ENCODE measurements at places on chromosomes 2 and 18.

GRCh38 chr2:79993144-79993543 lies 311.4 kb downstream of the LRRTM1 start:
- DNase-seq = no peak

DNA sequence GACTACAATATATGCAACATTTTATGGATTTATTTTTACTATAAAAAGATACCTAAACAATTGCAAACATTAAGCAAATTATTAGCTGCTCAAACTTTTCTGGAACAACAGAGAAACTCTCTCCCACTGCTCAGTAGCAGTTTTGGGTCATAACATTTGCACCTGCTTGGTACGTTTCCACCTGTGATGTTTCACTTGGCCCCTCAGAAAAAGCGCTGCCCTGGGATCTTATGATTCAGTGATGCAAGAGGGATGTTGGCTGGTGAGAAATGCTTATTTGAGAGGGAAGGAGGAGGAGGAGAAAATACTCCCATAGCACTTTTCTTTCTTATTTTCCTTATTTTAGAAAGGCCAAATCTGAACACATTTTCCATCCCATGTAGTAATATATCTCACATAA lies 9.2 kb downstream of the IRS1 start:
- DNase-seq = no peak

- no peak for DNase-seq
Measured at GRCh38 chr2:63899639-63900038, 57.9 kb downstream of the UGP2 start.

DNA sequence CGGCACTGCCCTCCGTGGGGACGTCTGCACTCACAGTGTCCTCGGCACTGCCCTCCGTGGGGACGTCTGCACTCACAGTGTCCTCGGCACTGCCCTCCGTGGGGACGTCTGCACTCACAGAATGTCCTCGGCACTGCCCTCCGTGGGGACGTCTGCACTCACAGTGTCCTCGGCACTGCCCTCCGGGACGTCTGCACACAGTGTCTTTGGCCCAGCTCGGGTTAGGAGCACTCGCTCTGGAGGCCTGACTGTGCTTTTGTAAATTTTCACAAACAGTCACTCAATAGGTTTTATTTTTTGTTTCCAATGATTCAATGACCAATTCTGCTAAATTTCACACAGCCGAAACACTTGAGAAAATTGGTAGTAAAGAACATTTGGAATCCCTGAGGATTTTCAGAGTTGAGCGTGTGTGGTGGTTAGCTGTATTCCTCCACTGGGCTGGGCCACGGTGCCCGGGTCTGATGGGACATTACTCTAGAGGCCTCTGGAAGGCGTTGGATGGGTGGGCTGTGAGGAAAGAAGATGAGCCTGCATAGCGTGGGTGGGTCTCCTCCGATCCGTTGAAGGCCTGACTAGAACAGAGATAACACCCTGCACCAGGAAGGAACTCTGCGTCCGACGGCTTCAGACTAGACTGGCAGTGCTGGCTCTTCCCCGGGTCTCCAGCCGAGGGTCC lies 134.8 kb downstream of the RTP5 start:
- no peak for DNase-seq

GRCh38 chr2:109454304-109454703 lies 159.5 kb downstream of the SEPTIN10 start:
- no peak for DNase-seq

GRCh38 chr2:218824004-218824403 lies 7.6 kb downstream of the PRKAG3 start:
- no peak for DNase-seq

DNA sequence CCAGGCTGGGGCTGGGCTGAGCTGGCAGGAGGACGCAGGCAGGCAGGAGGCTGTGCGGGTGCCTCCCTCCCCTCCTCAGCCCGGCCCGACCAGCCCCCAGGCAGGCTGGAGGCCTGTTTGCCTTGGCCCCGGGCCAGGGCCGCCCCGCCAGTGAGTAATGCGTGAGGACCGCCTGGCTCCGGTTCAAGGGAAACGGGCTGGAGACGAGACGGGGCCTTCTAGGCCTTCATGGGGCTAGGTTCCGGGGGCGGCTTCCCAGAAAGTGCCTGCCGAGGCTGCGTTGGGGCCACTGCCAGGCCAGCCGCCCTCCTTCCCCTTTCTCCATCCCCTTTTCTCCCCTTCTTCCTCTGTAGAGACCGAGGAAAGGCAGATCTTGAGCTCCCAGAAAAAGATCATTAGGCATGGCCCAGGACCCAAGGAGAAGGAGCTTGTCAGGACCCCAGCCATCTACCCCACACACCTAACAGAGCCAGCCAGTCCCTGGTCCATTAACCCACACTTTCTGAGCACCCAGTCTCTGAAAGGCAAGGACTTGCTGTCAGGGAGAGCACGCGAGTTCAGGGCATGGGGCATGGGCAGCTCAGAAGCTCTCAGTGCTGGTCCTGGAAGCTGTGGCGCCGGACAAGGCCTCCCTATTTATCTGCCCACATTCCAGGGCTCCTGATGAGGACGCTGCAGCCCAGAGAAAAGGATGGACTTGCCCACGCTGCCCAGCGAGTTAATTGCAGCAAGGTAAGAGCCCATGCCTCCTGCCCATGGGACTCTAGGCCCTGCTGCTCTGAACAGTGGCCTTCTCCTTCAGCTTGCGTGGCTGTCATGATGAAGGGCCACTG lies 48.5 kb downstream of the SMAD7 start:
- DNase-seq = no peak

DNA sequence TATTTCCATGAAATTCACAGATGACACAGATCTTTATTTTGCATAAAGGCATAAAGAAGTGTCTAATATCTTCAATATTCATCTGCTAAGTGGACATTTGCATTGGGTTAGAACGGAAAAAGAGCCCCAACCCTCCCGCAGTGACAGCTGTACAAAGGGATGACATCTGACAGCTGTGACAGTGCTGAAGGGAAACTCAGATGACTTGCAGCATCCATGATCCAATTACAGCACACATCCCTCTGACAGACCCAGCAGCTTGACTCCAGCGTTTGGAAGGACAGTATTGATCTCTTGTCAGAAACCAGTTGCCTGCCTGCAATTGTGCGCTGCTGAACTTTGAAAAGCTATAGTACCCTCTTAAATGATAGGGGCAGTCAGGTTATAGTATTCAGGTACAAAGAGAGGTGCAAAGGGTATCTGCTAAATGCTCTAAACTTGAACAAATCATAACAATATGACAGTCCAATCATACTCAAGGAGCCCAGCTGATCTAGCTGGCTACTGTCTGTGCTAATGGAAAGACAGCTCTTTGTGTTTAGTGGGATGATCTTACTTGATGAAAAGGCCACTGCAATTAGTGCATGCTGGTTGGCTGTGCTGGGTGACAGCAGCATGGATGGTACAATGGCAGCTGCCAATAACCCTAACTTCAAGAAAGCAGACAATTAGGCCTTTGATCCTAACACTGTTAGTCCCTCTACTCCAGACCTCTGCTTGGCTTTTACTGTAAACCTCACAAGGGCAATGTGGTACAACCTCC lies 599.2 kb downstream of the NR4A2 start:
- DNase-seq = no peak
